ENCODE measurements at places on chromosomes 5 and 9. TPM values are rescaled to one million over a fixed set of nuclear protein-coding genes. Genes with fewer than 3 reads are reported as not detected.

Gene GRIN3A
- total RNA-seq = 5.3 TPM

Gene FOXD4L3
- not detected for total RNA-seq

Gene DBH
- total RNA-seq = 0.10 TPM

Gene OR1Q1
- total RNA-seq = not detected

Gene PCDHGA6
- total RNA-seq = 0.86 TPM

Gene ZFP37
- total RNA-seq = 7.4 TPM

Gene AIF1L
- total RNA-seq = 44.1 TPM

Gene SLC6A19
- 22.2 TPM for total RNA-seq

Gene TMEM252
- 0.67 TPM for total RNA-seq

Gene PCDHA9
- 2.5 TPM for total RNA-seq

Gene ACTBL2
- total RNA-seq = not detected

Gene ZNF658
- total RNA-seq = 9.7 TPM

Gene CNTFR
- 3.5 TPM for total RNA-seq

Gene PCDHB6
- 0.80 TPM for total RNA-seq

Gene SPATA6L
- 4.7 TPM for total RNA-seq

Gene C8G
- total RNA-seq = 2.8 TPM

Gene TMEM171
- total RNA-seq = 1.3 TPM

Gene ELP1
- total RNA-seq = 42.5 TPM

Gene NACC2
- 9.3 TPM for total RNA-seq

Gene LCNL1
- total RNA-seq = not detected

Gene FAM53C
- total RNA-seq = 48.2 TPM

Gene SLC1A3
- 15.3 TPM for total RNA-seq

Gene TPM2
- 241 TPM for total RNA-seq

Gene AJM1
- 3.2 TPM for total RNA-seq

Gene GRIN1
- 0.94 TPM for total RNA-seq

Gene HSPA9
- 238 TPM for total RNA-seq

Gene TRIM7
- total RNA-seq = 0.76 TPM

Gene LHX6
- 10.0 TPM for total RNA-seq

Gene ACSL6
- total RNA-seq = 2.8 TPM

Gene PCDHB9
- total RNA-seq = 2.2 TPM

Gene CYFIP2
- total RNA-seq = 59.4 TPM

Gene SLC25A2
- total RNA-seq = 0.92 TPM

Gene IFNA13
- total RNA-seq = not detected

Gene ADRA1B
- 9.9 TPM for total RNA-seq

Gene CDC20B
- 0.38 TPM for total RNA-seq

Gene IGFBPL1
- 26.7 TPM for total RNA-seq

Gene STPG3
- total RNA-seq = 0.31 TPM
